ENCODE measurements at places on chromosomes 5 and 9.

DNA sequence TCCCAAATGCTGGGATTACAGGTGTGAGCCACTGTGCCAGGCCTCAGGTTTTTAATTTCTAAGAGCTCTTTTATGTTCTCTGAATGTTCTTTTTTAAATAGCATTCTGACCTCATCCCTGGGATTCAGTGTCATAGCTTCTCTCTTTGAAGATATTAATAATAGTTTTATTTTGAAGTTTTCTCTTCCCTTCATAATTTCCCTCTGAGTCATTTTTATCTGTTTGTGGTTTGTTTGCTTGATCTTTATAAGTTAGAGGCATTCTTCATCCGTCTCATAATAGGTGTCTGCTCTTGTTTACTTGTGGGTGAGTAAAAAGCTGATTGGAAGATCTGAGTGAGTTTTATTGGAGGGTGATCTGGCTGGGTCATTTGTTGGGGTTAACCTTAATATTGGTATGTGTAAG, 12.5 kb upstream of the MAMDC2 start:
- DNase-seq: no peak
- H3K36me3 ChIP-seq: no peaks in the 10 kb centered on the region
- H3K4me3 ChIP-seq: no peak overlapping the region
- no peaks in the 10 kb centered on the region for H3K4me1 ChIP-seq
- no peak overlapping the region for H3K27ac ChIP-seq

DNA sequence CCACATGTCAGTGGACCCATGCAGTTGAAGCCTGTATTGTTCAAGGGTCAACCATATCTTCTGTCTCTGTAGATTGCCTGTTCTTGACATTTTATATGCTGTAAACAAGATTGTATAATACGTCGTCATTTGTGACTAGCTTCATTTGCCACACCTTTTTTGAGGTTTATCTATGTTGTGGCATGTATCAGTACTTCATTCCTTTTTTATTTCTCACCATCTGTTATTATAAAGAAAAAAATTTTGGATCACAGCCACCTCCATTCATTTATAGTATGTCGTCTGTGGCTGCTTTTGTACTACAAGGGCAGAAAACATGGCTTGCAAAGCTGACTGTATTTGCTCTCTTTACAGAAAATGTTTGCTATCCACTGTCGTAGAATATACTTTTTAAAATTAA, 72.4 kb downstream of the TEK start:
- no peak overlapping the region for H3K4me3 ChIP-seq
- H3K27ac ChIP-seq: no peak overlapping the region
- no peak for DNase-seq
- no peaks in the 10 kb centered on the region for H3K36me3 ChIP-seq

GRCh38 chr5:79829260-79829659, 139.6 kb downstream of the CMYA5 start:
- no peaks in the 10 kb centered on the region for H3K4me1 ChIP-seq
- H3K4me3 ChIP-seq: no peak overlapping the region
- peaks cover 18% of the 10 kb centered on the region for H3K27me3 ChIP-seq
- no peak overlapping the region for H3K27ac ChIP-seq
- no peak for DNase-seq

DNA sequence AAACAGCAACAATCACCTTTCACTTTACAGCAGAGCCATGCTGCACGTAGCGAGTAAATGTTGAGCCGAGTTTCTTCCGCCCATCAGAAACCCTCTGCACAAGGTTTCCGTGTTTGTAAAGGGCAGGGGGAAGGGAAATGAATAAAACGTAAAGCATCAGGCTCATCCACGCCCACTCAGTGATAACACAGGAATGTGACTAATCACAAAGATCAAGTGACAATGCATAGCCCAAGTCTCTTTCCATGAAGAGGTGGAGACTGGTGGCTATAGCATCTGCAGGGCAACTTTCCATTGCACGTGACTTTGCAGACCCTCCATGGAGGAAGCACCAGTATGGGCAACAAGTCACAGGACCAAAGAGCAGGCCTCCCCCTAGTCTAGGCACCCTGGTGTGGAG, 56.6 kb downstream of the CAMSAP1 start:
- H3K4me1 ChIP-seq: peaks cover 6% of the 10 kb centered on the region
- peaks cover 6% of the 10 kb centered on the region for H3K36me3 ChIP-seq

DNA sequence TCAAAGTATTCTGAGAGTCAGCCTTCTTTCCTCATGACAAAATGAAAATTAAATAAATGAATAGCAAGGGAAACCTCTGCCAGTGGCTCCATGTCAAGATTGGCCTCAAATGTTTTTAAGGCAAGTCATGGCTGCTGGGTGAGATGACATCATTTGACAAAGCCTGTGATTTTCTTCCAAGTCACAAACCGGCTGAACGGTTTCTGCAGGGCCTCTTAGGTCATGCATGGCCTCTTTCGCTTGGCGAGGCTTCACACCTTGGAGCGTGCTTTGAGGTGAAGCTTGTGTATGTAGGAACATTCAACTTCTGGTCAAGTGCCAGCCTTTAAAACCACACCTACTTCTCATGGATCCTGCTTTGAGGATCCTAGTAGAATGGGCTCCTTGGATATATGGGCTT, 161.0 kb upstream of the ZNF618 start:
- H3K4me3 ChIP-seq: no peak overlapping the region
- DNase-seq: no peak
- no peaks in the 10 kb centered on the region for H3K36me3 ChIP-seq
- no peak overlapping the region for H3K27ac ChIP-seq

- peaks cover 40% of the 10 kb centered on the region for H3K36me3 ChIP-seq
- H3K4me3 ChIP-seq: peak overlapping the region; percentile 56
- no peaks in the 10 kb centered on the region for H3K27me3 ChIP-seq
- DNase-seq: no peak
Observed at GRCh38 chr9:111427186-111427585, 57.0 kb downstream of the ECPAS start.

DNA sequence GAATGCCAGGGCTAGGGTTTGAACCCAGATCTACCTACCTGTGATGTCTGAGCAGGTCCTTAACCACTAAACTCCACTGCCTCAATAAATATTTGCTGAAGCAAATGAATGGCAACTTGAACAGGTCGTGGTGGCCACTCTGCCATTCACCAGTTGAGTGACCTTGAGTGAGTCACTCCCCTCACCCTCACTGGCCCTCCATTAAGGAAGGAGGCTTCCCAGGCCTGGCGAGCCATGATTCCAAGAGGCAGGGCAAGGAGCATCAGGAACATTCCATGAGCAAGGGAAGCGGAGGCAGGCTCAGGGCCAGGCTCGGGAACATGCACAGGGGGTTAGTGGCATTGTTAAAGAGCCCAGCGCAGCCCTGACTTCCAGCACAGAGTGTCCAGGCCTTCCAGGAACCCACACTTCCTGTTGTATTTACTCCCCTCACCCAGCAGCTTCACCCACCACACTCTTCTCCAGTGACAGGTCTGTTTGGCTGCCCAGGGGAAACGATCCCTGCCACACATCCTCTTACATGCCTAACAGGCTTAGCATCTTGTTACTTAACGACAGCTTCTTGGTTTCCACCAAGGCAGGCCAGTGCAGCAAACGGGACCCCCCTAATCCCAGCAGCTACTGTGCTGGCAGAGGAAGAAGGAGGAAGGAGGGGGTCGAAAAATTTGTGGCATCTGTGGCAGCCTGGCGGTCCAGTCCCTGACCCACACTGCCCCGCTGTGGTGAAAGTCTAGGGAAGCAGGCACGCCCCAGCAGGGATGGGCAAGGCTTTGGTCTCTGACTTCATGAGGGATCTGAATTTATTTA, 43.7 kb upstream of the TTC1 start:
- DNase-seq: no peak
- H3K27me3 ChIP-seq: peaks cover 30% of the 10 kb centered on the region
- no peak overlapping the region for H3K27ac ChIP-seq
- H3K4me3 ChIP-seq: no peak overlapping the region

DNA sequence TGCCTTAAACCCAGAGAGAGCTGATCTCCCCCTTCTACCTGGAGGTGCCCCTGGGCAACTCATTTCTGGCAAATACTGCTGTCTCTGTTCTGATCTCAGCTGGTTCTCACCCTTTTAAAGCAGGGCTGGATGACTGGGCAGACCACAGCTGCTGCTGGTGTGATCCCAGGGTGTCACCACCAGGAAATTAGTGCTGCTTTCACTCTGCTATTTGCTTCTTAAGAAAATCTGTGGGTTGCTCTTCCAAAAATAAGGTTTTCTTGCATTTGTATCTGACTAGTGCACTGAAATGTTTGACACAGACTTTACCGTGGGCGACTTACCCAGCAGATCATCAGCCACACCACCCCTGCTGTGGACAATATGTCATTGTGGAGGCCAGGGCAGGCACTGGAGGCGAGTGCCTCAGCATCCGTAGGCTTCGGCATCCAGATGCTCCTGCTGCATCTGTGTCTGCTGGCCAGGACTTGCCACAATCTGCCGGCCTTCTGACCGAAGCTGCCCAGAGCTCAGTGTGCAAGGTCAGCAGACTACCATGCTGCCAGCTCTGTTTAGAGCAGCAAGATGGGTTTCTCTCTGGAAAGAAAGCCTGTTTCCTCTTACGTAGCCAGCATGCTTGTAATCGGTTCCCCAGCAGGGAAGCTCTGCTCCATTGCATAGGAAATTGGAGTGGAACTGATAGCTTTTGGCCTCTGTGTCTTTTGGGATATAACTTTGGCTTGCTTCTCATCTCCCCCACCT, 13.6 kb downstream of the ARHGAP26 start:
- H3K27me3 ChIP-seq: no peaks in the 10 kb centered on the region
- H3K4me3 ChIP-seq: peak overlapping the region; percentile 96
- H3K27ac ChIP-seq: peak overlapping the region; percentile 98
- DNase-seq: peak; percentile 90
- H3K4me1 ChIP-seq: peaks cover 83% of the 10 kb centered on the region

- DNase-seq: no peak
- no peaks in the 10 kb centered on the region for H3K36me3 ChIP-seq
- H3K4me1 ChIP-seq: no peaks in the 10 kb centered on the region
Observed at GRCh38 chr5:12272389-12272788, 368.1 kb upstream of the CTNND2 start.

DNA sequence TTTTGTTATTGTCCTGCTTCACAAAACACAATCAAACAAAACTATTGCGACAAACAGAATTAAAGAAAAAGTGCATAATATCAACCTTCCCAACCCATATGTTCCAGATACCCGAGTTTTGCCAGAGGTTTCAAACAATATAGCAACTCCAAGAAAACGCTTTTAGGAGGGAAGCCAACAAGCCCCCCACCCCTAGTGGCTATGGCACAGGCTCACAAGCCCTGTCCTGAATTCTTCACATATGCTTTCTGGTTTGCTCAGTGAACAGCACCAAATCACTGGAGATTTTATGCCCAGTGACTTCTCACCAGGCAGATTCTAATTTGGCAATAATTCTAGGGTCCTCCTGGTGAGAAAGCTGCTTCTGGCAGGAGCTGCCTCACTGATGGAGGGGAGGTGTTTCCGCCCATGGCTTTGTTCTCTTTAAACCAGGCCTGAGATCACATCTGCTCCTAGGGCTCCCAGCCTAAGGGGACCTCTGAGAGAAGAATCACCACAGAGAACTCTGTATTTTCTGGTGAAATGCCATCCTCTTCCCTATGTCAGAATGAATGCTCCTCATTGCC, 1982.4 kb downstream of the EFNA5 start:
- no peak for DNase-seq
- no peaks in the 10 kb centered on the region for H3K27me3 ChIP-seq
- H3K4me1 ChIP-seq: no peaks in the 10 kb centered on the region
- peaks cover 4% of the 10 kb centered on the region for H3K36me3 ChIP-seq

- H3K36me3 ChIP-seq: no peaks in the 10 kb centered on the region
- peak; percentile 72 for DNase-seq
- peak within 1 kb of the TSS; percentile 94 for H3K4me3 ChIP-seq
- peaks cover 25% of the 10 kb centered on the region for H3K4me1 ChIP-seq
- H3K27me3 ChIP-seq: peaks cover 43% of the 10 kb centered on the region
- peak within 1 kb of the TSS; percentile 47 for H3K27ac ChIP-seq
Observed at GRCh38 chr5:107670932-107671741, at the start of gene EFNA5. TSS of gene EFNA5 (minus strand) at chr5:107670937.

DNA sequence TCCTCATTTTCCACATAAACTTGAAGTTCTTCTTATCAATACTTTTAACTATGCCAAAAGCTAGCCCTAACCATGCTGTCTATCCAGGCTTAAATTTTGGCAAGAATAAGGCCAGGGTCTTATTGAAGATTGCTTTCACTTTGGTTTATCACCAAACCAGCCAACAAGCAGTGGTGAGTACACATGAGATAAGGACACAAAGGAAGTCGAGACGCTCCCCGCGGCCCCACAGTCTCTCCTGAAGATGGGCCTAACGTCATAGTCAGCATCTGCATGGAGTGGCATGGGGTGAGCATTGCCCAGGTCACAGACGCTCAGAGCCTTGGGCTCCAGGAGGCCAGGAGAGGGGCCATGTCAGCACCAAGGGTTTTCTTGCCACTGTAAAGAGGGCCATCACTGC, 80.3 kb downstream of the ATPSCKMT start:
- H3K27me3 ChIP-seq: no peaks in the 10 kb centered on the region
- H3K4me3 ChIP-seq: no peak overlapping the region
- H3K27ac ChIP-seq: no peak overlapping the region

DNA sequence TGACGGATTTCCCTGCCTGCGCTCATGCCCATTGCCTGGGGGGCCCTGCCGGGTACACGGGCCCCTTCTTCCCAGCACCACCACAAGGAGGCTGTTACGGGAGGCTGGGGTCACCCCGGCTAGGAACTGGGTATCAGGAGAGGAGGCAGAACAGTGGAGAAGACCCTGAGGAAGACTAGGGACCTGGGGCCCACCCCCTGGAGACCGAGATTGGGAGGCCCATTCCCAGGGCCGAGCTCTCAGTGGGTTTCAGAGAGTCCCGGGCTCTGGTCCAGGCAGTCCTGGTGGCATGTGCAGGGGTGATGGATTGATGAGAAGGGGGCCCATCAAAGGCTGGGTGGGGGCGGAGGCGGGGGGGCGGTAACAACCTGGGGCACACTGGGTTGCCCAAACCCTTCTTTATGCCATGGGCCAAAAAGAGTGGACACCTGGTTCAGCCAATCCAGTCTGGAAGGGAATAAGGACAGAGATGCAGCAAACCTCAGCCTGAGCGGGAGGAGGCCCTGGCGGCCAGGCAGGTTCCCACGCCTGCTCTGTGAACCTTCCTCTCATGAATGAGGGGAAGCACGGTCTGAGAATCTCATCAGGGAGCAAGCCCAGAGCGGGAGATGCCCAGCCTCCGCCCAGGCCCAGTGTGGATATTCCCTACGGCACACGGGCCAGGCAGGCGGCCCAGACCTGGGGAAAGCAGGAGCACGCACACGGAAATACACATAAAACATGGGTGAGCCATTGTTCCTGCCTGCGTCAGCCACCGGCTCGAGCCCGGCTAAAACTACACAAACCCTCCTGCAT, 785 bp upstream of the P4HA2 start:
- H3K27ac ChIP-seq: no peak overlapping the region
- H3K36me3 ChIP-seq: no peaks in the 10 kb centered on the region
- peak overlapping the region; percentile 32 for H3K4me3 ChIP-seq
- DNase-seq: peak; percentile 39

GRCh38 chr9:135123773-135124134, 36.3 kb downstream of the OLFM1 start:
- no peaks in the 10 kb centered on the region for H3K36me3 ChIP-seq
- no peak for DNase-seq
